Dermis microvascular lymphatic vessel endothelial cell (primary cell): ENCODE measurements at places on chromosomes 4 and X. TPM values are rescaled to one million over a fixed set of nuclear protein-coding genes. Genes with fewer than 3 reads are reported as not detected.

DNA sequence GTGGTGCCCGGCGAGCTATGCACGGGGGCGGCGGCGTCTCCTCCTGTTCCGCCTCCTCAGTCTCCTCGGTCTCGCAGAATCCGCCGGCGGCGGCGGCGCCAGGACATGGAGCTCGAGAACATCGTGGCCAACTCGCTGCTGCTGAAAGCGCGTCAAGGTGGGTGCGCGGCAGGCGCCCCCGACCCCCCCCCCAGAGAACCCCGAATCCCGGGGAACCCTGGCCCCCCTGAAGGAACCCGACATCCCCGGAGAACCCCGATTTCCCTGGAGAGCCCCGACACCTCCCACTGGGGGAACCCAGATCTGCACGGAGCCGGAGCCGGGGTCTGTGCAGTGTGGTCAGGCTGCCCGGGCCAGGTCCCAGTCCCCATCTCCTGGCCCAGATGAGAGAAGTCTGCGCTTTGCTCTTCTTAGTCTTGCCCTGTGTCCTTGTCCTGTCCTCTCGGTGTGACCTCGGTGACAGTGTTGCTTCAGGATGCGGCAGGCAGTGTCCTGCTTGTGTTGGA is 648 bp downstream of the GRK4 start:
- DNase-seq: no peak

- DNase-seq: no peak
Observed at GRCh38 chr4:125461676-125462363, 147.1 kb downstream of the FAT4 start.

- DNase-seq: no peak
Observed at GRCh38 chr4:8115916-8116315, 42.7 kb downstream of the ABLIM2 start.

- no peak for DNase-seq
Observed at GRCh38 chr4:55967376-55967775, 18.6 kb downstream of the CEP135 start.

DNA sequence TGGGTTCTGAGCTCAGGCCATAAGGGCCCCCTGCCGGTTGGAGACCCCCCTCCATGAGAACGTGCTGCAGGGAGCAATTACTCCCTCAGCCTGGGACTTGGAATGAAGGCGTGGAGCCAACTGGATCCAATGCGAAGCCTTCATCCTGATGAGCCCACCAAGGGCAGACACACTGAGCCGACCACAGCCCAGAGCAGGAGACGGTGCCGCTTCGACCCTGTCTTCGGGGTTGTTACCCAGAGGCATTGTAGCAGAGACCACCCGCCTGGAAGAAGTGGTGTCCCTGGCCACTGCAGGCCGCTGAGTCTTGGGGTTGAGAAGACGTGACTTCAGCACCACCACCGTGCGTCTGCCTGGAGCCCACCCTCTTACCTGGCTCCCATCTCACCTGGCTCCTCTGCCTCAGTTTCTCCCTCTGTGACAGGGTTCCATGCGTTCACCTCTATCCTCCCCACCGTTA is 7.0 kb upstream of the NKX1-1 start:
- DNase-seq: no peak

GRCh38 chrX:56226980-56227379 is 5.2 kb upstream of the KLF8 start:
- no peak for DNase-seq

GRCh38 chr4:19657856-19658255 is 593.8 kb upstream of the SLIT2 start:
- DNase-seq: no peak

DNA sequence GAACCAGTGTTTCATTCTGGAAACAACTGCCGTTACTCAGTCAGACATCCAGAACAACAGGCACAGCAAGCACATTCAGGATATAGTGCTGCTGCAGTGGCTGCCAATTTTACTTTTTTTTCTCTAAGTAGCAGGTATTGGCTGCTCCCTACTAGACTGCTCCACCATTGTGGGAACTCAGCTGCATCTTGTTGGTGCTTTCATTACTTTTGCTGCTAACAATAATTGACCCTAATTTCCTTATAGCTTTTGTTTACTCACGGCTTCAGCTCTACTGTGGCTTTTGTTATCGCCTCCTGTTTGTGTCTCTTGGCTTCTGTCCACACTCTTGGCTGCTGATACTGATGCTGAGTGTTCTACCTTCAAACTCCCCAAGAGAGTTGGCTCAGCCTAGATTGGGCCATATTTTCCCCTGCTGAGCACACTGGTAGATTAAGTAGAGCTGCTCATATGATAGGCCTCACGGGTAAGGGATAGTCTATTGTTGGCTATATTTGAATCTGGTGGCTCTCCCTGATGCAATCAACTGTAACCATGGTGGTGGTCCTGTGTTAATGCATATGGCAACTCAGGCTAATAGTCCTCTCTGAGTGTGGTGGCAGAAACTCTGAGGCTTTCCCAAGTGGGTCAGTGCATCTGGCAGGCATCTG is 44.5 kb upstream of the IL2 start:
- DNase-seq: no peak

DNA sequence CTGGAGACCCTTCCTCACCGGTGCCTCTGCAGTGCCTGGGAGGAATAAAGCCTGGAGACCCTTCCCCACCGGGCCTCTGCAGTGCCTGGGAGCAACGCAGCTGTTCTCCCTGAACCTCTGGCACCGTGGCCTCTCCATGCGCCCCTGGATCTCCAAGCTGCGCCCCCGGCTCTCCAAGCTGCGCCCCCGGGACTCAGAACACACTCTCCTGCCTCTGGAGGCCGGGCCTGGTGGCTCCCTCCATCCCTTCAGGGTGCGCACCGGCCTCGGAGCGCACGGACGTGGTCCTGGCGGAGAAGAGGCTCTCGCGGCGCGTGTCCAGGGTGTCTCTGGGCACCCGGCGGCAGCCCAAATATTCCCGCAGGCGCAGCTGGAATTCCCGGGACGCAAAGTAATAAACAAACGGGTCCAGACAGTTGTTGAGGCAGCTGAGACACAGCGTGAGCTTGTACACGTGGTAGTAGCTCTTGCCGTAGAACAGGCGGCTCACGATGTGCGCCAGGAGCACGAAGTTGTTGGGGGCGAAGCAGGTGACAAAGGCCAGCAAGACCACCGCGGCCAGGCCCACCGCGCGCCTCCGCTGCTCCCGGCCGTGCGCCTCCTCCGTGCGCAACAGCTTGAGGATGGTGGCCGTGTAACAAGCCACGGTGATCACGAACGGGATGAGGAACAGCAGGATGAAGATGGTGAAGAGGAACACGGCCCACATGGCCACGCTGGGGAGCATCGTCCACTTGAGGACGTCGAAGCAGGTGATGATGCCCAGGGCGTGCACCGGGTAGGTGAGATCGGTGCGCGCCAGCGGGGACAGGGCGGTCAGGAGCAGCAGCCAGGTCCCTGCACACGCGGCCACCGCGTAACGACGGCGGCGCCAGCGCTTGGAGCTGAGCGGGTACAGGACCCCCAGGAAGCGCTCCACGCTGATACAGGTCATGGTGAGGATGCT is 12.8 kb upstream of the ASMTL start:
- DNase-seq: no peak

DNA sequence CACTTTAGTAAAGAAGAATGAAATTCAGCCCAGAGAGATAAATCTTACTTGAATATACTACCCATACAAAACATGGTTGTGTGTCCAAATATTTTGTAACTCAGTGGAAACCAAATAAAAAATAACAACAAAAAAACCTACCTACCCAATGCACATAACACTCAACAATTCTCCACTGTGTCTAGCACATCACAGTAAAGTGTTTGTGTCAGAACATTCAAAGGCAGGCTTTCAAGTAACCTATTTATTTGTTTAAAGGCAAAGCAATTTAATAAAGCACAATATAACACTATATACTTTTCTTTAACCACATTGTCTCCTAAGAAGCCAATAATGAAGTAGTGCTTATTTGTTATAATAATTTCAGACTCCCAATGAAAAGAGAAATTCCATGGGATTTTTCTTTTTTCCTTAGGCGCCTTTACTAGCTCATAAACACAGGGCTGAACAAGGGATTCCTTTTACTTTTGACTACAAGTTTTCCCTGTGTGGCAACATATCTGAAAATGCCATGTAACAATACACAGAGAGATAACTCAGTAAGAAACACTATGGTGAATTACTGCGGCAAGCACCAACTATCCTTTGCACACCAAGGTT is 13.7 kb downstream of the RASGEF1B start:
- no peak for DNase-seq

DNA sequence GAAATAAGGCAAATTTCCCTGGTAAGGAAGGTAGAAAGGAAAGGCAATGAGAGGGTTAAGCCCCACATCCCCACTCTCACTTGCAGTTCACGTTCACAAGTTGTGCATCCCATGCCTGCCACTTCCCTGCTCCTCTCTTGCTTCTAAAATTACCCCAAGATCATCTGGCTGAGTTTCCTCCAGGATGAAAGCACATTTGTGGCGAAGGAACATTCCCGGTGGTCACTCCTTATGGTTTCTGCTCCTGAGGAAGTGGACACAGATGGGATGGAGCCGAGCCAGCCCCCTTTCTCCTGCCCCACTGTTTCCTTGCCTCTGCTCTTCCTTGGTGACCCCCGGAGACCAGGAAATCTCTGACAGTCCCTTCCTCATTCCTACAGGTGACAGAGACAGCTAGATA is 37.5 kb downstream of the SPINK2 start:
- no peak for DNase-seq

DNA sequence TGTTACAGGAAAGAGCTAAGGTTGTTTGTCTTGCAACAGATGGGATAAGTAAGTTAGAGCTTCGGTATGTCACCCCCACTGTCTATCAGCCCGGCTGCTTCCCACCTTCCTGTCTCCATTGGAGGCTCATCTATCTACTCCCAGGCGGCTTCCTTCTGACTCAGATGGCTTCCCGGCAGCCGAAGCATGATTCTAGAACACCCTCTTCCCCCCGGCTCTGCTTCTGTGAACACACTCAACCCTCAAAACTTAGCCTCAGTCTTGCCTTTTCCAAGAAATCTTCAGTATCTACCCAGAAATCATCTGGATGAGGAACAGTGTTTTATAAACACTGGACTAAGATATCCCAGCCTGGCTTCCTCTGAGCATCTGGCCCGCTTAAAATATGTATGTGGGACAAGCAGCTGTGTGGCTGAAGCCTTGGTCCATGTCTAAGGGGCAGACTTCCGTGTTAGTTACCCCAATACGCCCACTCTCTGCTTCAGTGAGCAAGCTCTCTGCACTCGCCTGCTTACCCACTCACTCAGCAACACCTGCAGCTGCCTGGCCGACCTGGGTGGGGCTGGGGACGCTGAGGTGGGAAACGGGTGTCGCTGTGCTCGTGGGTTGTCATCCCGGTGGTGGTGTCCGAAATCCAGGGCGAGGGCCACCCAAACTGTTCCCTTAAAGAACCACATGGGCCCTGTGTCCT is 12.0 kb upstream of the SLC2A9 start:
- DNase-seq: no peak

- no peak for DNase-seq
Observed at GRCh38 chr4:151624626-151625565, 135.9 kb downstream of the GATB start.

- no peak for DNase-seq
Observed at GRCh38 chrX:107450823-107451509, 1.5 kb downstream of the FRMPD3 start.

DNA sequence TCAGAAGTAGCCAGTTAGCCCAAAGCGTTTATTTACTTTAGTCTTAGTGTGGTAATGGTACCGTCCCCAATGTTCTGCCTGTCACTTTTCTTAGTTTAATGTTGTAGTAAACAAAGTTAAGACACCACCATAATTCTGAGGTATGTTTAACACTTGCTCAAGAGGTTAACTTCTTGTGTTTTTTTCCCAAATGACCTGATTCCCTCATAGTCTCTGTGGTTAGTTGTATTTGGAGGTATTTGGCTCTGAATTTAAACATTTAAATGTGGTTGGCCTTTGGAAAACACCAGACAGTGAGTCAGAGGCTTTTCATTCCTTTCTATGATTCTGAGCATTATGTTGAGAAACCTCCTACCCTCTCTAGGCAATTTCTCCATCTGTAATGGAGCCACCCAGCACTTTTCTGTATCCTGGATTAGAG is 47.9 kb downstream of the CXCL1 start:
- no peak for DNase-seq

DNA sequence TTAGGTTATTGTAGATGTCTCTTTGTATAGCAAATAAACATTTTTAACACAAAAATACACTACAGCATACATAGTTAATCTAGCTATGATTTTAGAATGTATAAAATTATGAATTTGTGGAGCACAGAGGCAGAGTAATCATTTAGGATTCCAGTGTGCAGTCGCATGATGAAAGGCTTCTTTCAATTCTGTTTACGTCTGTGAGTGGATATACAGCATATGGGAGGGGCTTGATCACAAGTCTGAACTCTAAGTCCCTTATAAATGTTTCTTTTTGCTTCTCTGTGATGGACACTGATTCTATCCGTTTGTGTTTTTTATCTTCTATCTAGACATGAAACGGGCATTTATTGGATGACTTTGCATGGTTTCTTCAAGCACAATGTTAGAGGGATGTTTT is 1239.6 kb upstream of the AGA start:
- no peak for DNase-seq

DNA sequence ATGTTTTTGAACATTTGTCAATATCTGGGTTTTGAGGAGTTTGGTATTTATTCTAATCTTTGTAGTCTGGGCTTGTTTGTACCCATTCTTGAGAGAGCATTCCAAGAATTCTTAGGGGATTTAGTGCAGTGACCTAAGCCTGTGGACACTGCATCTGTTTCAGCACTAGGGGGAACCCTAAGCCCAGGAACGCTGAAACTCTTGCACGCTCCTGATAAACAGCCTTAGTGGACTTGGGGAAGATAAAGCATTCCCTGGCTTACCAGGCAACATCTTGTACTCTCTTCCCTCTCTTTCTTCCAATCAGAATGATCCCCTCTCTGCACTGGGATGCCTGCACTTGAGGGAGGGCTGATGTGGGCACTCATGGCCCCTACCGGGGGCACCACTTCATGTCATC is 654.9 kb upstream of the HTR2C start:
- peak; percentile 15 for DNase-seq

GRCh38 chr4:141654098-141654497 is 17.7 kb downstream of the IL15 start:
- peak; percentile 37 for DNase-seq

- DNase-seq: no peak
Observed at GRCh38 chr4:1900087-1900433, 28.9 kb downstream of the NSD2 start.

DNA sequence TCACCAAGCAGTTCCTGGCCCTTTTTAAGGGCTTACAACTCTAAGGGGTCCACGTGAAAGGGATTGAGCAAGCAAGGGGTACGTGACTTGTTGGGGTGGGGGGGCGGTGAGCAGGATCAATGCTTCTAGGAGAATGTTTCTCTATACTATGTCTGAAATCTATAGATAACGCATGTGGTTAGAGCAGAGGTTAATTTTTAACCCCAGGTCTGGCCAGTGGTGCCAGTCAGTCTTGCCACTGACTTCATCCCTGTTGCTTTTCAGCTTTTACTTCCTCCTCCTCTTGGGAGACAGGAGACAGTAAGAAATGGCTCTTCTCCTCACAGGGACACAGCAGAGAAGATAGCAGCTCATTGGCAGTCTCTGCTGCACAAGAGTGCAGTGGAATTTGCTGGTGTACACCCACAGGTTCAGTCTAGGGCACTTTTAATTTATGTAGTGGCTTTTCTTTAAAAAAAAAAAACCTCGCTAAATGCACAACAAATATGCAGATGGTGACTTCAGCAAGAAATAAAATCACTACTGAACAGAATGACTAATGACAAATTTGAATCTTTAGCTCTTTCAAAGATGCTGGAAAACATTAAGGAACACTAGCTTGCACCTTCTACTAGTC is 190.5 kb downstream of the CCNG2 start:
- DNase-seq: no peak

CFAP99 gene
- not detected in 2 replicates for total RNA-seq

PF4V1 gene
- not detected in 2 replicates for total RNA-seq

SATL1 gene
- not detected in 2 replicates for total RNA-seq

RAB9A gene
- total RNA-seq: 16.0 and 19.5 TPM in 2 replicates

ART3 gene
- total RNA-seq: not detected in 2 replicates

GAGE12F gene
- total RNA-seq: not detected in 2 replicates

MSN gene
- 201 and 255 TPM in 2 replicates for total RNA-seq

SH3D19 gene
- 32.7 and 43.0 TPM in 2 replicates for total RNA-seq
